DMS79 treated with DMSO at 0.1 percent for 48 hours (cell line): ENCODE measurements at places on chromosomes 7 and 10.

DNA sequence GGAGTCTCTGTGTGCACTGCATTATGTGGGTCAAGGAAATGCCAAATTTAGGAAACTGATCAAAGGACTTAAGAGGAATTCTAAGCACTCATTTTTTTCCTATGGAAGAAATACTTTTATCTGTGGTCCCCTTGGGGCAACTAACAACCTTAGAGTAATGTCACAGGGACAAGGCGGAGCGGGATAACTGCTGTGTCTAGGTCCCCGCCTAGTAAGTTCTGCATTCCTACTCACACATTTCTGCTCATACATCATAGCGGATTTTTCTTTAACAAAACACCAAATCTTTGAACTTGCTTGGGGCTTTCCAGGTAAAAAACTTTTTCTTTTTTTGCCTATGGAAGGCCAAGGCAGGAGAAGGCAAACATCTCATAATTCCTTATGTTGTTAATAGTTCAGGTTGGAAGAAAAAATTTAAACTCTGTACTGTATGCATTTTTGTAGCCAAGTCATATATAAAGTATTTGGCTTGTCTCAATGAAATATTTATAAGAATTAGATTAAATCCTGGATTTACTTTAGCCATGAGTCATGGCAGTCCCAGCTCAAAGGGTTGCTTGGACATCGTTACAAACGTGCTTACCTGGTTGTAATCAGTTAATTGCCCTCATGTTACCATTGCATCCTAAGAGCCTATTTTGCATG is 285.0 kb downstream of the PHTF2 start:
- DNase-seq = no peak

DNA sequence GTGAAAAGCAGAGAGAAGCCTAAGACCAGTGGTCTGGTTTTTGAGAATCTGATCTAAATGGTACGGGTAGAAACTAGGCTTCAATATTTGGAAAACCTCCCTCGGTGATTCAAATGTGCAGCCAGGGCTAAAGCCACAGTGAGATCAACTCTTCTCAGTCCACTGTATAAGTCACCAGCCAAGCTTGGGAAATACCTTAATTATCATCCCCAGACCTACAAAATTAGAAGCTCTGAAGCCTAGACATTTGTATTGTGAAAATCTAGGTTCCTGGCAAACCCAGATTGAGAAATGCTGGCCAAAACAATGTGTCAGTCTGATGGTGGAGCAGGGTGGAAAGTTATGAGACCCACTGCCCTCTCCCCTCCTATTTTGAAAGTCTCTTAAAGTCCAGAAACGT is 131.7 kb downstream of the DGKI start:
- DNase-seq = no peak

GRCh38 chr7:122412441-122412840 is 107.9 kb upstream of the FEZF1 start:
- no peak for DNase-seq

DNA sequence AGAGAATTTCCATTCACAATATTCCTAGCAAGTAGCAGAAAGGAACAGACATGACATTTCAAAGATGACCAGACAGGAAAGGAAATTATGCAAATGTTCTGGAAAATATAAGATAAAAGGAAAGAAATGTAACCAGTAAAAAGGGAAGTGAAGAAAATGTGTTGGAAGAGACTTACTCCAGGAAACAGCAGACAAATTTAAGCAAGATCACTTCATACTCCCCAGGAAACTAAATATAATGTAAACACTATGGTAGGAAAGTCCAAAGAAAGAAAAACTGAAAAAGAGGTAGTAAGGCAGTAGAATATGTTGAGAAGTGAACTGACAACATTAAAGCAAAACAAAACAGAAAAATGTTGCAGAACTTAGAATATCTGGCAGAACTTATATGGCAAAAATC is 6.4 kb upstream of the ST8SIA6 start:
- DNase-seq = no peak

GRCh38 chr7:23356726-23357125 is 57.6 kb downstream of the MALSU1 start:
- no peak for DNase-seq
